ENCODE measurements at places on chromosomes 6 and 20.
A peak's percentile ranks its signal among the peaks of the same experiment; 100 is the strongest.

- DNase-seq = peak; percentile 95
Measured at GRCh38 chr6:14270925-14271788, 153.6 kb downstream of the CD83 start.

DNA sequence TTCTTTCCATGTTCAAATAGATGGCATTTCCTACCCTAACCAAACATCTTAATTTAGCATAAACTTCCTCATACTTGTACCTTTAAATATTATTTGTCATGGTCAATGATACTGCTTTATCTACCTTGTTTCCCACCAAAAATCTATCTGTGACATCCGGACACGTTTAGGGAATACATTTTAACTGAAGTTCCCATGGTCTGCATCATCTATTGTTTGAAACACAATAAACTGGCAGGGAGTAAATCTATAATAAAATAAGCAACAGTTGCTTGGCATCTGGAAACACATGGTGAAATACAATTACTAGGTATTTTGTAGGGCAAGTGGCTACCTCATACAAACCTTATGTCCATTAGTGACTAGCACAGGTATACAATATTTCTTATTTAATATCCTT, 289.1 kb downstream of the GJA1 start:
- no peak for DNase-seq

- DNase-seq = no peak
Measured at GRCh38 chr20:43681468-43681942, 14.6 kb downstream of the MYBL2 start.

GRCh38 chr6:110823146-110823545, 7.9 kb upstream of the CDK19 start:
- peak; percentile 6 for DNase-seq

DNA sequence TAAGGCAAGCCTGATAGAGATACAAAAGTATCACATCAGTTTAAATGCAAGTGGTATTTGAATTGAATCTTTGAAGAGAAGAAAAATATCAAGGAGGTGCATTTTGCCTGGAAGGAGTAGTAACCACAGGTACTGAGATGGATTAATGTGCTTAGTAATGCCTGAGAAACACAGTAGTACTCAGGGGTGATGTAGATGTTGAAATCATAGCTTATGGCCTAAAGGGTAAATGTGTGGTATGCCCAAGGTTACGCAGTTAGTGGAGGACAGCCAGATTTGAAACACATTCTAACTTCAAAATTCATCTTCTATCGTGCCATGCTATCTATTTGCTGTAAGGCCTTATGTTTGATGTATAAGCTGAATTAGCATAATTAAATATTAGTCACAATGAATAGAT, 55.9 kb downstream of the STXBP5 start:
- no peak for DNase-seq

GRCh38 chr6:167056370-167056769, 57.2 kb downstream of the CEP43 start:
- no peak for DNase-seq

DNA sequence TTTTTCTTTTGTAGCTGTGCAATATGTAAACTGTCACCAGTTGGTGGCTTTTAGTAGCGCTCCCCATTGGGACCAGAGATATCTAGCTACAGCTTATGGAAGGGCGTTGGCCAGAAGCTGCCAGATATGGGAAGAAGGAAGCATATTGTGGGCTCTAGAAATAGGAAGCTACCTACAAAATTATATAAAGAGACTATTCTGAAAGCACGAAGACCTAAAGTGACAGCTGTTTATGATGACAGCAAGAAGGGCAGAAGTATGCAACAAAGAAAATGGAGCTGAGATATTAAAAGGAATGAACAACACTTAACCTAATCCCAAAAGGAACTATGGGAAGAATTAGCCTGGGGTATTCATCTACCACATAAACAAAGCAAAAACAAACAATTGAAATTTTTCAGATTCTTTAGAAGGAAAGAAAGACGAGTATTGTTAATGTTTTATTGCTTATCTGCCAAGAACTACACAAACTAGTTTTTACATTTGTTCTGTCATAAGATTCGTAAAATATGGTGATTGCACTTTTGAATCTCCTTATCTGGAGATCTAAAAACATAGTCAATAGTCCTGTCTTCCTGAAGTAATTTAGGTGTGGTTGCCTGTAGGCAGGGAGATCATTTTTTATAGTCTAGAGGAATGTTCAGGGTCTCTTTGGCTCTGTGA, 81.6 kb downstream of the NCOA7 start:
- DNase-seq = peak; percentile 45

GRCh38 chr6:129893640-129894039, 32.5 kb upstream of the TMEM244 start:
- DNase-seq = peak; percentile 43

DNA sequence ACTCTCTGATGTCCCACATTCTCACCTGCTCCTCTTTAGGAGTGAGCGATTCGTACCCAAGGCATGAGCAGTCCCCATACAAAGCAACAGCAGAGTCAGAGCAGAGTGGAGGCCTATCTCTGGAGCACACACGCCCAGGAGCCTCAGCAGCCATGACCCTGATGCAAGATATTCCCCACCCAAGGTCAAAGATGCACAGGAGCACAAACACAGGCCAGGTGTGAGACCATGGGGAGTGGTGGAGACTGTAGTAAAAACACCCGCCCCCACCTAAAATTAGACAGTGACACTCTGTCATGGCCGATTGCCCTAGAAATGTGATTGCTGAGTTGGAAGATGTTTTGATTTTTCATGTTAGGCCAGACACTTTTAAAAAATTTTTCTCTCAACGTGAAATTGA, 21.4 kb downstream of the RRBP1 start:
- no peak for DNase-seq

GRCh38 chr6:26296556-26296856, 68.5 kb upstream of the BTN3A2 start:
- no peak for DNase-seq

DNA sequence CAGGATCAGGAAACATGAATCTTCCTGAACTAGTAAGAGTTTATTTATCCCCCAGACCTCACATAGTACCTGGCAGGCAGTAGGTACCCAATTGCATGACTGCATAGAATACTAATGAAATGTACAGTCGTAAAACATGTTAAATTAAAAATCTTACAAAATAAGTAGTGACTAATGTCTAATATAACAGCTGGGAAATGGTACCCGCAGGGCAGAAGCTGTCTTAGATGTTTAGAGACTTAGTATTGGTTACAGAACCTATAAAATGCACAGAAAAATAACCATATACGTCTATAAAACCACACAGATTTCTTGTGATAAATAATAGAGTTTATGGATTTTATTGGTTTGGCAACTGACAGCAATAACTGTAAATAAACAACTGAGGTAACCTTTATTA, 139.1 kb upstream of the GMDS start:
- DNase-seq = no peak

- DNase-seq = no peak
Measured at GRCh38 chr6:19979059-19979458, 141.9 kb downstream of the ID4 start.

DNA sequence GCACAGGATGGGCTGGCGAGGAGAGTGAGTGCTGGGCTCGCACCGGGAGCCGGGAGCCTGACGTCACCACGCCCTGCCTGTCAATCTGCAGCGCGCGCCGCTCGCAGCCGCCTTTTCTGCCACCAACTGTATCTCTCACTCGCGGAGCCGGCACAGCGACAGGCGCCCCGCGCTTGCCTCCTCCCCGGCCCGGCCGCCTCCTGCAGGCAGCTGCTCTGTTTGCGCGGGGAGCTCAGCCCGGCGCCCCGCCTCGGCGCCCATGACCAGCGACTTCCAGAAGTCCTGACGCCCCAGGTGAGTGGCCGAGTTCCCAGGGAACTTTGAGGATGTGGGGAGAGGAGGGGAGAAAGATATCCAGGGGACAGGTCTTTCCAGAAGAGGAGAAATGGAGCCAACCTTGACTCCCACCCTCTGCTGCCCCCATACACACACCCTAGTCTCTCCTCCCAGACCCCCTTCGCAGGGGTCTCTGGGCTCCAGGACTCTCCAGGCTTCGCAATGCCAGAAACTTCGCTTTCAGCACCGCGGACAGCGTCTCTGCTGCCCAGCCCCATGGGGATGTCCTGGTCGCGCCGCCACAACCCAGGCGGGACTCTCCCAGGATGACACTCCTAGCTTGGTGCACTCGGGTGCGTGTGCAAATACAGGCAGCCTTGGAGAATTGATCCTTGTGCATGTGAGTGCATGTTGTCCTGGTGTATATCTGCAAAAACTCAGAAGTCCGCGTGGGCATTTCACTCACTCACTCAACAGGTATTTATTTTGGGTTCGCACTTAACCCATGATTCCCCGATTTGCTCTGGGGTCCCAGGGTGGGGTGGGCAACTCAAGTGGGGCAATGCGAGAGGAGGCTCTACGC, at the start of gene GPR6:
TSS of gene GPR6 (plus strand) at position 138 of the 859 bp plus-strand sequence. CDS start 802 bp downstream, outside the sequence.
- peak; percentile 64 for DNase-seq

- no peak for DNase-seq
Measured at GRCh38 chr20:46739431-46740213, 30.2 kb downstream of the SLC2A10 start.
